Fibroblast of skin of scalp (primary cell): ENCODE measurements at places on chromosomes 2 and 18.

- DNase-seq, result no peak
Measured at GRCh38 chr2:76391678-76392077, 681.0 kb upstream of the GCFC2 start.

DNA sequence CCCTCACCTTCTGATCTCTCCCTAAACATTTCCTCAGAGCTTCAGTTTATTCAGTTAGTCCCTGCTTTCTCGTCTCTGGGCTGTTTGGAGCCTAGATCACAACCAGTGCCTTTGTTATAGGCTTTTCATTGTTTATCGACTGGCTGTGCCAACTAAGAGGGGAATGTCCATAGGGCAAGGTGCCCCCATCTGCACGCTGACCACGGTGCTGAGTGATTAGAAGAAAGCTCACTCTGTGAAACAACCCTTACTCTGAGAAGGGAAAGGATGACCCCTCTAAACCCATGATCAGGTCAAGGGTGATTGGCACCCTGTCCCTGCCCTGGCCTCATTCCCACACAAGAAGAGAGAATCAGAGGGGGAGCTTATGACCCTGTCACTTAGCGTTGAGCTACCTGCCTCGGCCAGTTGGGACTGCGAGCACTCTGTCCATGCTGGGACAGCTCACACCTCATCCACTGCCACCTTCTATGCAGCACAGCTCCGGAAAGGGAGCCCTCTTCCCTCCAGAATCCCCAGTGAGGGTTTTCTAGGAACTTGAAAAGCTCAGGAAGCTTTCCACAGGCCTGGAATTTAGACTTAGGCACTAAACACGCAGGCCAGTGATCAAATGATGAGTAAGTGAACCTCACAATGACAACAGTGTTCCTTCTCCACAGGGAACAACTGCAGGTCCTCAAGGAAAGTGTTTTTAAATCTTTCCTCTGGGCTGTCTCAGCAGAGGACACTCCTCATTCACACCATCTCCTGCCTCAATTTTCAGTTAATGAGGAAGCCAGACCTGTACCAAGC, 2.3 kb upstream of the ACTG2 start:
- peak; percentile 40 for DNase-seq

DNA sequence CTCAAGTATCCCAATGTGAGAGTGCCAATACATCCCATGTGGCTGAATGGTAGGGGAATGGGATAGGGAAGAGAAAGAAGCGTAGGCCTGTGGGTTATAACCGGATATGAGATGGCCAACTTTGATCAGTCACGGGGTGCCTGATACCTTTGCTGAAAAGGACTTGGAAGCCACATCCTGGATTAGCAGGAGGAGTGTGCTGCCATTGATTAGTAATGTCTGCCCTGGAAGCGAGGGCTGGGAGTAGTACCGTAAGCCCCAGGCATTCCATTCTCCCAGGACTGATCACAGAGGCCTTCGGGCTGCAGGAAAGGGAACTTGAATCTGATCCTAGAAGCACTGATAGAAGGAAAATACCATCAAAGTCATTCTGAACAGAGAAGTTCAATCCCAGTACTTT, 218.5 kb downstream of the TFCP2L1 start:
- peak; percentile 33 for DNase-seq

DNA sequence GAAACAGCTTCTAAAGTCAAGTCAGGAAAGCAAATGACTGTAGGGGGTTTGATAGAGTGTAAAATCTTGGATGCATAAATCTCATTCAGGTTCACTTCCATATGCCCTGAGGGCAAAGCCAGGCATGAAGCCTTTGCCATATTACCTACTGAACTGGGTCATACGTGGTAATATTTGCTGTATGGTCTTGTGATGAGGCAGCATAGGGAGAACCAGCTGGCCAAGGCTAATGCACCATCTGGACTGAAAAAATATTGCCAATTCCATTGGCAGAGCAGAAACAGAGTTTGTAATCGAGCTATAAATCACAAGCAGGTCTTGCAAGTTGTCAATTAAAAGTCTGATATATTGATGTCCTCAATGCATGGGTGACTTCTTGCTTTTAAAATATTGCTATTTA, 243.8 kb downstream of the ERBB4 start:
- no peak for DNase-seq

DNA sequence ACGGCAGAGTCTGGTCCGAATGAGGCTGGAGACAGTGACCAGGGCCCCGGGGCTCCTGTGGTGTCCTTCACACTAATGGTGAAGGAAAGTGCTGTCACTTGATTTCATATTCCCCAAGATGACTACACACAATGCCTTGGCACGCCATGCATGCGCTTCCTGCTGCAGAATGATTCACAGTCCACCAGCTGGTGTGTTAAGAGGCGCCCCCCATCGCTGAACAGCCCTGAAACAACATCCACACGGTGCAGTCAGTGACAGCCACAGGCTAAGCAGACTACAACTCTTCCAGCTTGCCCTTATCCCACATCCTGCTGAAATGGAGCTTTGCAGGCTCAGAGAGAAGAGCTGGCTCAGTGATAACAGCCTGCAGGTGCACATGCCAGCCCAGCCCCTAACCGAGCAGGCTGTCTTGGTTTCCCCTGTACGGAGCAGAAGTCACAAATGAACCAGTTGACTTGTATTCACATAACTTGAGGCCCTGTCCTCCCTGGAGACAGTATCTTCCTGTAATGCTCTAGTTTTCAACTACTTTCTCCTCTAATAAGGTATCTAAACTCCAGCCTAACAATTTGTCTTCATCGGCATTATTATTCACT, 24.3 kb upstream of the CDH20 start:
- DNase-seq, result peak; percentile 15

DNA sequence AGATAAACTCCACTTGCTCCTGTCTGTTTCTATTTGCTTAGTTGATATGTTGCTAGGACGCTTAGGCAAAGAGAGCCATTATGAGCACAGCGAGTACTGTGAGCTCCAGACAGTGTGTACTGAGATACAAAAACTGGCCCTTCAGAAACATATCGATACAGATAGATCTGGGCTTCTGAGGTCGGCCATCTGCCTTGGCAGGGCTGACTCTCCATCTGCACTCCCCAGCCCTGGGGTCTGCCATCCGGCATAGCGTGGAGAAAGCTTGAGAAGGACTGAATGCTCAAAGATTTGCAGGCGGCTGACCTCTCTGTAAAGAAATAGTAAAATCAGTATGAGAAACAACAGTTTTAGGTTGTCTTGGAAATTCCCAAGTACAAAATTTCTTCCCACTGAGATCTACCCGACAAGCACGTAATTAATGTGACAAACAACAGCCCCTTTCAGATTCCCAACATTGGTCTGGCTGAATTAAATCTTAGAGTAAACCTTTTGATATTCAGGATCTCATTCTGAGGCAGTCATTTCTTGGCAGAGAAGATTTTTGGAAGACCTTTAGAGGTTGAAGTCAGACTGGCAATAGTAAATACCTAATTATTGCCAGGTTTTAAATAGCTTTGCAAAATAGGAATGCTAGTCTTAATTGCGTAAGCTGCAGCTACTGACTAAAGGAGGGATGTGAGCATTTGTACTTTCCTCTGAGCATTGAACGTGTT, 127.4 kb downstream of the CHST9 start:
- no peak for DNase-seq

- DNase-seq, result no peak
Measured at GRCh38 chr18:75049455-75049789, 159.5 kb downstream of the PTGR3 start.

GRCh38 chr2:126244937-126245336, 411.0 kb upstream of the GYPC start:
- DNase-seq, result peak; percentile 25

GRCh38 chr2:32403782-32404181, 47.0 kb downstream of the BIRC6 start:
- no peak for DNase-seq

DNA sequence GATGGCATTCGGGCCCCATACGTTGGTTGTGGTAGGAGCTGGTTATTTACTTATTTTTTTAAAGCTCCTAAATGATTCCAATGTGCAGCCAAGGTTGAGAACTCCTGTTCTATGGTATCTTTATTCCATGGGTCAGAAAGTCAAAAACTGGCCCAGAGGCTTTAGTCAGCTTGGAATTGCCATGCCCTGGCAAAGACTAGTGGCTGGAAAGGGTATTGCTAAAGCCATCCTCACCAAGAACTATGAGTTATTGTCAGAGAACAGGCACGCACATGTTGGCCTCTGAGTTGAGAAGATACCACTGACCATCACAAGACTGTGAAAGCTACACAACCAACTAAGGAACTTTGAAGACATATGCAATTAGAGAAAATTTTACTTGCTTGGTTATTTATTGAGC, 47.9 kb upstream of the ACMSD start:
- DNase-seq, result no peak

DNA sequence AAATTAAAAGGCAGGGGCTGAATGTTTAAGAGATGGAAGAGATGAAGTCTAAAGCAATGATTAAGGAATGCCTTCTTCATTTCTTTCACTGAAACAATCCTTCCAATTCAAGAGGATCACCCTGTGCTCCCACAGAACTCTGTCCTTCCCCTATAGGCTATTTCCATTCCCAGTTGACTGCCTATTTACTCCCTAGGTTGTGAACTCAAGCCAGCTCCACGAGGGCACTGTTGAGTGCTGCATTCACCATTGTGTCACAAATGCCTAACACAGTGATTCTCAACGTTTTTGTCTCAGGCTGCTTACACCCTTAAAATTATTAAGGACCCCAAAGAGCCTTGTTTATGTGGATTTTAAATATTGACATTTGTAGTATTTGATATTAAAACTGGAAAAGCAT, 112.4 kb downstream of the AOX1 start:
- no peak for DNase-seq

DNA sequence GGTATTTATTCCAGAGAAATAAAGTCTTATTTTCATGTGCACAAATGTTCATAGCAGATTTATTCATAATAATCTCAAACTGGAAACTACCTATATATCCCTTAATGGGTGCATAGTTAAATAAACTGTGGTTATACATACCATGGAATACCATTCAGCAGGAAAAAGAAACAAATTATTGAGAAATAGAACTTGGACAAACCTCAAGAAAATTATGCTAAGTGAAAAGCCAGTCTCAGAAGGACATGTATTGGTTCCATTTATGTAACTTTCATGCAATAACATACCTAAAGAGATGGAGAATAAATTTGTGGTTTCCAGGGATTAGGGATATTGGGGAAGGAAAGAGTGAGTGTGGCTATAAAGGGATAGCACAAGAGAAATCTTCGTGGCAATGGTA, 452.6 kb downstream of the SETBP1 start:
- DNase-seq, result peak; percentile 32

GRCh38 chr2:68251855-68252399, 405 bp downstream of the PPP3R1 start:
- DNase-seq, result no peak

DNA sequence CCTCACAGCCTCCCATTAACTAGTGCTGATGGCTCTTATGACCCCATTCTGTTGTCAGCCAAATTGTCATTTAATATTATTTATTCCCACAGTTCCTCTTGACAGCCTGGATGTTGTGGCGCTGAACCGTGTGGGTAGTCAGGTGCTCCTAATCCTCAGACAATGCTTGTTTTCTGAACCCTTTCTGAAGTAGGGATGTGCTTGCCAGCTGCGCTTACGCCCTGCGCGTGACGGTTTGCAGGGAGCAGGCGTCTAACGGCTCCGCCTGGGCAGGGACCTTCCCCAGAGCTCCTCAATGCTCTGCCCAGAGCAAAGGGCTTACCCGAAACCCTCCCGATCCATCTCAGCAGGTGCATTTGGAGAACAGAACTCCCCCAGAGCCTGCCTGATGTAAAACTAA, 358.2 kb upstream of the MYT1L start:
- DNase-seq, result no peak

- peak; percentile 50 for DNase-seq
Measured at GRCh38 chr2:14619441-14619840, 13.1 kb upstream of the LRATD1 start.

- DNase-seq, result no peak
Measured at GRCh38 chr2:48965204-48965603, 189.1 kb downstream of the FSHR start.

GRCh38 chr2:142131010-142131669, at the start of gene LRP1B:
LRP1B (minus strand) TSS chr2:142131016; CDS start chr2:142130729, 287 bp downstream.
- peak; percentile 35 for DNase-seq

DNA sequence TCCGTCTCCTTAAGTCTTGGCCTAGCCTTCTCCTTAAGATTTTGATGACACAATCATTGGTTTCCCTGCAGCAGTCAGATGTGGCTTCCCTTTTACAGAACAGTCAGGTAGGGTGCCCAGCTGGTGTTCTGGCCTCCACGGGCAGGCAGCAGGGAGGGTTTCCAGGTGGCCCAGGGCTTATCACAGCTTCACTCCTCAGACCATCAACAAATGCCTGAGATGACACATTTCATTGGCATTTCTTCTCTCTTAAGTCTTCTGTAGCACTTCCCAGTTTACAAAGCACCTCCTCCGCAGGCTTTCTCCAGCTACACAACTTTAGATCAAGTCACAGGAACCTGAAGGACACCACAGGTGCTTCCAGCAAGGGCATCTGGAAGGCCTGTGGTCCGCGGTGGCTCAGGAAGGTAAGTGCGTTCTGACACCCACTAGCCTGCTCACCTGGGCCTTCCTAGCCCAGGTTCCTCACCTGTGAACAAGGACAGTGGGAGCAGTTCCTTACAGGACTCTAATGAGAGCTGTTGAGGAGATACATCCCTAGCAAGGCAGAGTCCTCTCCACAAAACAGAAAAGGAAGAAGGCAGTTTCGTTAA, 37.6 kb downstream of the PTPN18 start:
- no peak for DNase-seq

- DNase-seq, result no peak
Measured at GRCh38 chr2:13813236-13813635, 819.3 kb upstream of the LRATD1 start.

- peak; percentile 37 for DNase-seq
Measured at GRCh38 chr2:74414881-74415761, 6.3 kb downstream of the C2orf81 start.

DNA sequence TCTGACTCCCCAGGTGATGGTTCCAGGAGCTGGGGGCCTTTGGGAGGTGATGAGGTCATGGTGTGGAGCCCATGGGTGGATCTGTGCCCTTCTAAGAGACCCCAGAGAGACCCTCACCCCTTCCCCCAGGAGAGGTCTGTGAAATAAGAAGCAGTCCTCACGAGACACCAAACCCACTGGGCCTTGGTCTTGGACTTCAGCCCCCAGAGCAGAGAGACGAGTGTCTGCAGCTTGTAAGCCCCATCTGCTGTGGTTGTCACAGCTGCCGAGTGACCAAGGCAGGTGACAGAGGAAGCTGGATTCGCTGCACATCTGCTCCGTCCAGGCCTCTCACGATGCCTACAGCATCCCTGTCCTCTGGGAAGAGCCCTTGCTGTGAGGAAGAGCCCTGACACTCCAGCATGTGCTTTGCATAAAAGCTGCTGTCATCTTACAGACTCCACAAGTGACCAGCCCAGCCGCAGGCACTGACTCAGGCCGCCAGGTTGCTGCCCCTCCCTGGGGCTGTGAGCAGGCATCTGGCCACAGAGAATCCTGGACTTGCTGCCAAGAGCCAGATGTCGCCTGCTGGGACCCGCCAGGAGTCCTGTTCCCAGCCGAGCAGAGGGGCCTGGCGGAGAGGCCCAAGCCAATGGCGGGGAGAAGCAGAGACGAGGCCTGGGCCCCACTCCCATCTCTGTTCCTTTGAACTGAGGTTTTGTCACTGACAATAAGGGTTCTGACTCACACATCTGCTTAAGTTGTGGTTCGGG, 150.8 kb downstream of the PXDN start:
- peak; percentile 91 for DNase-seq
